ENCODE measurements at places on chromosomes 13 and 19.
A peak's percentile ranks its signal among the peaks of the same experiment; 100 is the strongest.

DNA sequence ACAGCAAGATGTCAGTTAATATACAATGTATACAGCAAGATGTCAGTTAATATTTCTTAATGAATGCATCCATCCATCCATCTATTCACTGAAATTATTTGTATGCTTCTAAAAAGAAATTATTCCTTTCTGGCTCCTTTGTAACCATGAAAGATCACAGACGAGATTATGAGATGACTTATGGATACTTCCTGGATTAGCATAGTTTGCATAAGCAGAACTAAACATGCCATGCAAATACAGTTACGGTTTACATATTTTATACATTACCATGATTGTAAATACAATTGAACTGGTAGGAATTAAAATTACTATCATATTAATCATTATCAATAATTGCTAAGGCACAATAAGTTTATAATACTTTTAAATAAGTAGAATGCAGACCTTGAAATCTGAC, 32.7 kb downstream of the NALCN start:
- no peak for DNase-seq

- peak; percentile 87 for DNase-seq
Observed at GRCh38 chr19:18590273-18591272, 2.0 kb downstream of the REX1BD start.

- no peak for DNase-seq
Observed at GRCh38 chr19:53010494-53010893, 3.2 kb upstream of the ERVV-1 start.

DNA sequence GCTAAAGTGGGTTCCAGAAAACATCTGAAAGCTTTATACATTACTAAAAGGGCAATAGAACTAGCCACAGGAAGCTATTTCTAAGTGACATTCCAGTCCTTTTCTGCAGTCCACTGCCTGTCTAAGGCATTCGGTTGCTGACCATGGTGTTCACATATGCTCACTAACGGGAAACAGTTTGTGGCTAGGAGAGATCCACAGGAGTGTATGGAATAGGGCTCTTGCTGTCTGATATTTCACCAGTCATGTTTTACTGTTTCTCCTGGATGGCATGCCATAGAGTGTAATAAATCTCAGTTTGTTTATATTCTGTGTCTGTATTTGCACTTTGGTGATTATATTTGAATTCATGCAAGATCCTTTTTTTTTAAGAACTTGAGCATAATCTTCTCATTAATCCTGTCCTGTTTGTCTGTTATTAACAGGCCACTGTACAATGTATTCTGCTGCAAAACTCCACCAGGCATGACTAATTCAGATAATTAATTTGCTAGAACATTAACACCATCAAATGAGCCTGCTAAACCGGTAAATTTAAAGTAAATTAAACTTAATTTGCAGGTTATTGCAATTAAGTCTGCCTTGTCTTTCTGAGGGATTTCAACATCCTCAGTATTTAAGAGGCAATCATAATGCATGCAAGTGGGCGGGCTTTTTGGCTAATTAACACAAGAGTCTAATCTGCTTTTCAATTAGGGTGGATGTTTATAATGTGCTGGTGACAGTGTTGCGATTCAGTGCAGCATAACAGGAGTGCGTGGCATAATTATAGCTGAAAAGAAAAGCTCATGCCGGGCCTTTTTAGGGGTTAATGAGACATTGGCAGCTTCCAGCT, 201.3 kb downstream of the POU4F1 start:
- DNase-seq = no peak

- no peak for DNase-seq
Observed at GRCh38 chr19:4441994-4442818, 15.4 kb downstream of the UBXN6 start.

- no peak for DNase-seq
Observed at GRCh38 chr13:112777637-112778406, 88.0 kb downstream of the ATP11A start.

DNA sequence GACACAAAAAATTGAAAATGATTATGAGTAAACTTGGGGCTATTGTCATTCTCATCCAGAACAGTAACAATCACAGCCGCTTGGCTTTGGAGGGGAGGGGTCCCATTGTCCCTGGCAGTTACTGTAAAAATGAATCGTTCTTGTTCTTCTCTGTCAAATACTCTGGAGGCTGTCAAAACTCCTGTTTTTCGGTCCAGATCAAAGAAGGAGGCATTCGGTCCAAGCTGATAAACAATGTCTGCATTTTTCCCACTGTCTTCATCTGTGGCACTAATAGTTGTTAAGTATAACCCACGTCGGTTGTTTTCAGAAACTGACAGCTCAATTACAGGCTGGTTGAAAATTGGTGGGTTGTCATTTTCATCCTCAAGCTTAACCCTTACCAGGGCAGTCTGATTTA, 3.4 kb downstream of the PCDH9 start:
- DNase-seq = no peak

DNA sequence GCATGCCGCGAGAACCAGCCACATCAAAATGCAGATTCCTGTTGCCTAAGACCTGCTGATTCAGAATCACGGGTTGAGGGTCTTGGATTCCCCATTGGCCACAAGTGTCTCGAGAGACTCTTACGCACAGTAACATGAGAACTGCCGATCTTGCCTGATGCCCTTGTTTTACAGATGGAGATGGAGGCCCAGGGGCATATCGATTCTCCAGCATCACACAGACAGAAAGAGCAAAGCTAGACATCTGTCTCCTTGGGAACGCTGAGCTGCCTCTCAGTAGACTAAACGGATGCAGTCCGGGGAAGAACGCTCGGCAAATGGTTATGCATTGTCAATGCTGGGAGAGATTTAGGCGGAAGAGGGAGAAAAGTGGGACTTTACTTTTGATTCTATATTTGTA, 5.4 kb downstream of the NLRP12 start:
- DNase-seq = no peak

DNA sequence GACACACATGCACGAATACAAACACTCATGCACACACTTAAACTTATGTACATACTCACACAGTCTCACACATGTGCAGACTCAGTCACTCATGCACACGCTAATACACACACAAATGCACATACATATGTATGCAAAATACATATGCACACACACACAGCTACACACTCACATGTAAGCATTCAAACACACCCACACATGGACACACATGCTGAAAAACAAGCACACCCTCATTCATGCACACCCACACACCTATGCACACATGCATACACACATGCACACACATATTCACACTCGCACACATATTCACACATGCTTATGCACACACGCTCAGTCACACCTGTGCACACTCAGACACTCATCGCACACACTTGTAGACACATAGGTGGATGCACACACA, 9.3 kb downstream of the MUC16 start:
- no peak for DNase-seq

- no peak for DNase-seq
Observed at GRCh38 chr13:59946944-59947343, 216.8 kb downstream of the DIAPH3 start.

DNA sequence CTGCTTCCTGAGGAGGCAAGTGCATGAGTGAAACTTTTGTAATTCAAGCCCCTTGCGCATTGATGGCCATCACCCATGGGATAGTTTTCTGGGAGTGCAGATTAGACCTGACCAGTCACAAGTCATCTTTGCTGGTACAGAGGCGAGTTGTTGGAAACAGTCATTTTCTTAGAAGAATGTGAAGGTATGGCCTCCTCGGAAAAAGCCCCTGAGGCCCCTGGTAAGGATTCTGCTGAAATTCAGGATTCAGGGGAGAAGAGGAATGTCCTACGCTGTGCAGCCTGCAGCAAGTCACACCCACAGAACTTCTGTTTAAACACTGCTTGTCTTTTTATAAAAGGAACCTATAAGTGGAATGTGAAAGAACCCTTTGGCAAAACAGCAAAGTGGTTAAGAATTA, 11.0 kb upstream of the SPART start:
- no peak for DNase-seq

DNA sequence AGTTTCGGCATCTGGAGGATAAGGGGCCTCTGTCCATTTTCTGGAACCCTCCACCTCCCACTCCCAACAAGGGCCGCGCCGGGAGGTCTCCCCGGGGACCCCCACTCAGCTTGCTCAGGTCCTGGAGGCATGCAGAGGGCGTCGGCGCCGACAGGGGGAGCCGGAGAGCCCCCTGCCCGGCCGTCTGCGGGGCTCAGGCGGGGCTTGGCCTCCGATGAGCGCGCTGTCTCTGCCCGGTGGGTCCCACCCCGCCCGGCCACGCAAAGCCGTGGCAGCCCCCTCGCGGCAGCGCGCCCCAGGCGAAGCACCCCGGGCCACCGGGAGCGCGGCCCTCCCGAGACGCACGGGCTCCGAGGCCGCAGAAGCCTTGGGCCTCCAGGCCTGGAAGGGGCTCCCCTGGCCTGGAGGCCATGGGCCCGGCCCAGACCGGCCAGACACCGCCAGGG, 149.7 kb upstream of the ZNF536 start:
- DNase-seq = no peak

GRCh38 chr13:102933122-102933521, 87.3 kb downstream of the ERCC5 start:
- no peak for DNase-seq

DNA sequence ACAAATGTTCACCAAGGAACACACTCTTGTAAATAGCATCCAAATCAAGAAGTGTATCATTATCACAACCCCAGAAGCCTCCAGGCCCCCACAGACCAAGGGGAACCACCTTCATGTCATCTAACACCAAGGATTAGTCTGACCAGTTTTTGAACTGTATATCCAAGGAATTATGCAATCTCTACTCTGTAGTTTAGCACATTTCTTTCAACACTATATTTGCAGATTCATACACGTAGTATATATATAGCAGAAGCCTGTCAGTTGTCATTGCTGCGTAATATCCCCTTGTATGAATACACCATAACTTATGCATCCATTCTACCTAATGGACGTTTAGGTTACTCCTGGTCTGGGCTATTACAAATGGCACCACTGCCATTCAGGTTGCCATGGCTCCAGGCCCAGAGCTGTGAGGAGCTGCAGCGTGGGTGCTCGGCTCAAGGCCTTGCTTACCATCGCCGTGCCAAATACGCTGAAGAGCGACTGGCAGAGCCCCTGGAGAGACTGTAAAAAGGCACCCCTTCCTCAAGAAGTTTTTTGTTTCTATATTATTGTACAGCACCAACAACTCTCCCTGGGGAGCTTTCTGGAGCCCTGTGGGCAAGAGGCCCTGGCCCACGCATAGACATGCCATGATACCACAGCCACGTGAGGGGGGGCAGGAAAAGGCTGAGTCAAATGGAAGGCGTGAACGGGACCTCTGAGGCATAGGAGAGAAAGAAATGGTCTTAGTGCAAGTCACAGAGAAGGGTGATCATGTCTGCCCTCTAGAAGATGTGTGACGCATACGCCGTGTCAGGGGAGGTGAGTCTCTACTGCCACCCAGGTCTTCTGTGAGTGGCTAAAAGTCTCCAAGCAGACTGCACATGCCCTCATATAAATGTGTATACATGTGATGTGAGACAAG, 10.8 kb downstream of the LATS2 start:
- DNase-seq = no peak

DNA sequence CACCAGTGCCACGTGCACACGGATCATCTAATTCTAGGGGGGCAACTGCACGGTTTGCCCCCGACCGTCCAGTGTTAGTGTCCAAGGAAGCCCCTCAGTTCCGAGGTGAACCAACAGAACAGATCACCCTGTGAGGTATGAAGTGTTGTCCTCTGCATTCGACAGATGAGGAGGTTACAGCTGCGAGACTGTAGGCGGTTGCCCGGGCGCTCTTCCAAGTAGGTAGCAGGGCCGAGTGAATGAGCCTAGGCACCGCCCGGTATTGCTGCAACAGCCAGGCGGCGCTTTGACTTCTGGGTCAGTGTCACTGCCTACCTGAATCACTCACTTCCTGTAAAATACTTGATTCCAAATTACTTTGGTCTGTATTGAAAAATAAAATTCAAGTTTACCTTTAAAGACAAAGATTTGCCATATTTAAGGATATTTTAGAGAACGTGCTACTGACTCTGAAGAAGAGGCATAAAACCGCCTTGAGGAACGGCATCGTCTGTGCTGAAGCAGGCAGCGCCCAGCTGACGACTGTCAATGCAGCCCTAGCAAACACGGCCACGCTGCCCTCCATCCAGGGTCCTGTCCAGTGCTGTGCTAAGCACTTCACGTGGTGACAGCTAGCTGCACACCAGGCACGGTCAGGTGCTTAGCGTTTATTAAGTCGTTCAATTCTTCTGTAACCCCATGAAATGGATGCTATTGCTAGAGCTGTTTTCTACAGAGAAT, 19.3 kb upstream of the RASA3 start:
- DNase-seq = no peak

DNA sequence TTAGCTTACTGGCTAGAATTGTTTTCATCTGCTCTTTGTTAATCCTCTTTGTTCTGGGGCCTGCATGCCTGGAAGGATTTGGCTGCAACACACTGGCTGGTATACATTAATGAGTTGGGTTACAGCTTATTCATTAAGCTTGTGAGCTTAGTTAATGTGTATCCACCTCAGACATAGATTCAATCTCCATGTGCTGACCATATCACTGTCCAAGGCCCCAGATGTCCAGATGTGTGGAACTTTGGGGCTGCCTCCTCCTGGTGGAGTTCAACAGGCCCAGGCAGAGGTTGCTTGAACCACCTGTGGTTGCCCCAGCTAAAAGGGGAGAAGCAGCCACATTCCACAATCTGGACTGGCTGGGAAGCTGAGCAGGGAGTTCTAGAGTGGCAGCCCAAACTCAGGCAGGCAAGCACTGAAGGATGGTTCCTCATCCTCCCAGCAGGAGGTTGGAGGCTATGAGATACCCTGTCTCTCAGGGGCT, 5.4 kb downstream of the DIAPH3 start:
- peak; percentile 27 for DNase-seq

DNA sequence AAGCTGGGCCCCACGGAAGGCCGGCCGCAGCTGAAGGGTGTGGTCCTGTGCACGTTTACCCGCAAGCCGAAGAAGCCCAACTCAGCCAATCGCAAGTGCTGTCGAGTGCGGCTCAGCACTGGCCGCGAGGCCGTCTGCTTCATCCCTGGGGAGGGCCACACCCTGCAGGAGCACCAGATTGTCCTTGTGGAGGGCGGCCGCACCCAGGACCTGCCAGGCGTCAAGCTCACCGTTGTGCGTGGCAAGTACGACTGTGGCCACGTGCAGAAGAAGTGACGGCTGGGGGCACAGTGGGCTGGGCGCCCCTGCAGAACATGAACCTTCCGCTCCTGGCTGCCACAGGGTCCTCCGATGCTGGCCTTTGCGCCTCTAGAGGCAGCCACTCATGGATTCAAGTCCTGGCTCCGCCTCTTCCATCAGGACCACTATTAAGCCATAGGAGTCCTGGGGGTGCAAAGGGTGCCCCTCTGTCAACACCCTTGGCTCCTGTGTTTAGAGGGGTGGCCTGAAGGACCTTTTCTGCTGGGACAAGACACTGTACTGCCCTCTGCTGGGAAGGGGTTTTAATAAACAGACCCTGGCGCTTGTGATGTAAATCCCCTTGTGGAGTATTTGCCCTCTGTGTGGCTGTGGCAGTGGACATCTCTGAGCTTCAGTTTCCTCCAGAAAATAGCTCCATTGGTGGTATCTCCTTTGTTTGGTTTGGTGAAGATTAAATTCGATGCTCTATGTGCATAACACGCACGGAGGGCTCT, 1.9 kb downstream of the MRPS12 start:
- DNase-seq = no peak

GRCh38 chr19:49614096-49614833, 23.3 kb downstream of the PRR12 start:
- DNase-seq = no peak

- no peak for DNase-seq
Observed at GRCh38 chr19:4272894-4273293, 6.2 kb upstream of the SHD start.
